Heart right ventricle (tissue), 16 donors: ENCODE measurements at places on chromosomes 13 and 19. TPM values are rescaled to one million over a fixed set of nuclear protein-coding genes. Genes with fewer than 3 reads are reported as not detected.

The KLK11 gene
- not detected for total RNA-seq

GRCh38 chr19:48746738-48747575 is at the start of gene IZUMO1:
Gene IZUMO1 (minus strand): TSS chr19:48746909. CDS start chr19:48745859, 1,050 bp downstream.
- peaks cover 16% of the 10 kb centered on the region for H3K27me3 ChIP-seq
- H3K4me3 ChIP-seq: peak within 1 kb of the TSS; percentile 12
- peak within 1 kb of the TSS; percentile 79 for H3K27ac ChIP-seq
- DNase-seq: peak; percentile 94

The MTUS2 gene
- 155 TPM for total RNA-seq

- peaks cover 50% of the 10 kb centered on the region for H3K27me3 ChIP-seq
- no peak for DNase-seq
- H3K4me3 ChIP-seq: no peak overlapping the region
- H3K36me3 ChIP-seq: no peaks in the 10 kb centered on the region
- peaks cover 15% of the 10 kb centered on the region for H3K4me1 ChIP-seq
These were observed 4.3 kb downstream of the DMKN start for GRCh38 chr19:35509018-35509652.

- H3K4me3 ChIP-seq: no peak overlapping the region
- no peak for DNase-seq
- no peaks in the 10 kb centered on the region for H3K27me3 ChIP-seq
- H3K36me3 ChIP-seq: no peaks in the 10 kb centered on the region
These were observed 266.4 kb downstream of the NALCN start for GRCh38 chr13:101149735-101150384.

DNA sequence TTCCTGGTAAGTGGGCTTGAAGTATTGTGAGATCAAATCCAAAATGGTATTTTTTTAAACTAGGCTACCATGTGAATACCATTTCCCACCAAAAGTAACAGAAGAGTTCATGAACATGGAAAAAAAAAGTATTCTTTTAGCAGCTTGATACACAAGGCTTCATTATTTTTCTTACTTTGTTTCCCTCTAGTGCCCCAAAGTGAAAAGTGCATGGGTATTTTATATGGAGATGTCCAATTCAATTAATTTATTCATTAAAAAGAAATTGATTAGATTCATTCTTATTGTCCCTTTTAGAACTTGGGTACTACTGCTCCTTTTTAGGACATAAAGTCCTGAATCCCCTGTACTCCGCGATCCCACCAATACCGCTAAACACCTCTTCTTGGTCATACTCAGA is 28.6 kb upstream of the SCEL start:
- DNase-seq: no peak
- H3K4me1 ChIP-seq: no peaks in the 10 kb centered on the region
- no peak overlapping the region for H3K4me3 ChIP-seq
- no peak overlapping the region for H3K27ac ChIP-seq

- no peak overlapping the region for H3K27ac ChIP-seq
- H3K27me3 ChIP-seq: peaks cover 7% of the 10 kb centered on the region
- no peaks in the 10 kb centered on the region for H3K4me1 ChIP-seq
These were observed 43.9 kb upstream of the C1QTNF9B start for GRCh38 chr13:23941211-23941610.

DNA sequence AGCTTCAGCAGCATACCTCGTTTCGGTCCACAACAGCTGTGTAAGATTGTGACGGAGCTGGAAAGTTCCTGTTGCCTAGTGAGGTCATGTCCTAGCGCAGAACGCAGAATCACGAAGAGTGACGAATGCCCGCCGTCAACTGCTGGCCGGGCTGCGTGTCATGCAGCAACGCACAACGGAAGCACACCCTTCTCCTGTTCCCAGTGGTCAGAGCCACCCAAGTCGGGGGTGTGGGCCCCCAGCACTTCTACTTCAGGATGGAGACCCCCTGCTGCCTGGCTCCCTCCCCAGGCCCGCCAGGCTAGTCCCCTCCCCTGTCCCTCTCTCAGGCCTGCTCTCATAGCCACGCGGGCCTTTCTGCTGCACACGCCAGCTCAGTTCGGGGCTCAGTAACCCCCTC is 25.9 kb downstream of the C2CD4C start:
- no peak for DNase-seq
- H3K4me3 ChIP-seq: no peak overlapping the region
- no peaks in the 10 kb centered on the region for H3K36me3 ChIP-seq
- H3K27ac ChIP-seq: no peak overlapping the region

- DNase-seq: no peak
- no peak overlapping the region for H3K27ac ChIP-seq
- no peak overlapping the region for H3K4me3 ChIP-seq
- no peaks in the 10 kb centered on the region for H3K27me3 ChIP-seq
- H3K4me1 ChIP-seq: no peaks in the 10 kb centered on the region
These were observed 299.1 kb upstream of the TSHZ3 start for GRCh38 chr19:31648347-31648746.

The SGCG gene
- 102 TPM for total RNA-seq

GRCh38 chr19:57078802-57079201 is 41.0 kb upstream of the USP29 start:
- no peaks in the 10 kb centered on the region for H3K36me3 ChIP-seq
- no peak overlapping the region for H3K4me3 ChIP-seq
- H3K27ac ChIP-seq: no peak overlapping the region
- H3K27me3 ChIP-seq: no peaks in the 10 kb centered on the region
- DNase-seq: no peak

DNA sequence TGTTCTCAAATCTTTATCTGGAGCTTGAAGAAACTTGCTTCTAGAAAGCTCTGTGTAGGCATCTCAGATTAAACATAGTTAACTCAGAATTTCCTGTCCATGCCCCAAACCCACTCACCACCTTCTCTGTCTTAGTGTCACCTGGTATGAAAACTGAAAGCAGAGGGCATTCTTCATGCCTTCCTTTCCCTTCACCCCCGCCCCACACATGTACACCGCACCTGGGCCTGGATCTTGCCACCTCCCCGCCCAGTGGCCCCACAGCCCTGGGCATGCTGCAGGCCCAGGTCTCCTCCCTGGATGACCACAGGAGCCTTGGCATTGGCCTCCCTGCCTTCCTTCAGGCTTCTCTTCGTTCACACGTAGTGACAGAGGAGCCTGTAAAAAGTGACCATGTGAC is 15.8 kb downstream of the CFAP97D2 start:
- no peaks in the 10 kb centered on the region for H3K4me1 ChIP-seq
- H3K27ac ChIP-seq: no peak overlapping the region
- H3K36me3 ChIP-seq: no peaks in the 10 kb centered on the region
- no peak overlapping the region for H3K4me3 ChIP-seq
- H3K27me3 ChIP-seq: peaks cover 10% of the 10 kb centered on the region
- no peak for DNase-seq

- H3K4me3 ChIP-seq: no peak overlapping the region
- H3K27me3 ChIP-seq: no peaks in the 10 kb centered on the region
- no peak for DNase-seq
These were observed 116.9 kb downstream of the KCTD12 start for GRCh38 chr13:76769271-76769791.

- peaks cover 3% of the 10 kb centered on the region for H3K4me1 ChIP-seq
- H3K36me3 ChIP-seq: no peaks in the 10 kb centered on the region
- no peak overlapping the region for H3K4me3 ChIP-seq
- DNase-seq: no peak
- peaks cover 7% of the 10 kb centered on the region for H3K27me3 ChIP-seq
These were observed 1.7 kb downstream of the CNMD start for GRCh38 chr13:52737965-52738364.

GRCh38 chr19:51168564-51169282 is 26.6 kb downstream of the SIGLEC7 start:
- no peak overlapping the region for H3K4me3 ChIP-seq

- no peaks in the 10 kb centered on the region for H3K27me3 ChIP-seq
- no peak overlapping the region for H3K4me3 ChIP-seq
- no peaks in the 10 kb centered on the region for H3K4me1 ChIP-seq
- peaks cover 19% of the 10 kb centered on the region for H3K36me3 ChIP-seq
These were observed 32.3 kb downstream of the UGGT2 start for GRCh38 chr13:96020931-96021330.

DNA sequence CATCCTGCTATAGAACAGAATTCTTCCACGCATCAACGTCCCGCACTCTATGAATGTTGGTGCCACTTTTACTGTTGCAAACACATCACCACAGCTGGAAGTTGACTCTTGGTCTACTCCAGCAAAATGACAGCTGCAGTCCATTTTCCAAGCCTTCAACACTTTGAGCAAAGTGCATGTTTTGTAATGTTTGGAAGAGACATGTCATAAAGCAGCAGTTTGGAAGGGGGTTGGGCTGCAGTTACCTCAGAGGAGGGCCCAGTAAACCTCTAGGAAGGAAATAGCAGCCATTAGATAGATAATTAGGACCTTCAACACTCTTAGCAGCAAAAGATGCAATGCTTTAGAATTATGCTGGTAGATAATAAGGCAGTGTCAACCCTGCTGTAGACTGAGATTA is 323.6 kb downstream of the TDRD3 start:
- no peak overlapping the region for H3K4me3 ChIP-seq
- H3K4me1 ChIP-seq: no peaks in the 10 kb centered on the region
- no peak overlapping the region for H3K27ac ChIP-seq
- DNase-seq: no peak

DNA sequence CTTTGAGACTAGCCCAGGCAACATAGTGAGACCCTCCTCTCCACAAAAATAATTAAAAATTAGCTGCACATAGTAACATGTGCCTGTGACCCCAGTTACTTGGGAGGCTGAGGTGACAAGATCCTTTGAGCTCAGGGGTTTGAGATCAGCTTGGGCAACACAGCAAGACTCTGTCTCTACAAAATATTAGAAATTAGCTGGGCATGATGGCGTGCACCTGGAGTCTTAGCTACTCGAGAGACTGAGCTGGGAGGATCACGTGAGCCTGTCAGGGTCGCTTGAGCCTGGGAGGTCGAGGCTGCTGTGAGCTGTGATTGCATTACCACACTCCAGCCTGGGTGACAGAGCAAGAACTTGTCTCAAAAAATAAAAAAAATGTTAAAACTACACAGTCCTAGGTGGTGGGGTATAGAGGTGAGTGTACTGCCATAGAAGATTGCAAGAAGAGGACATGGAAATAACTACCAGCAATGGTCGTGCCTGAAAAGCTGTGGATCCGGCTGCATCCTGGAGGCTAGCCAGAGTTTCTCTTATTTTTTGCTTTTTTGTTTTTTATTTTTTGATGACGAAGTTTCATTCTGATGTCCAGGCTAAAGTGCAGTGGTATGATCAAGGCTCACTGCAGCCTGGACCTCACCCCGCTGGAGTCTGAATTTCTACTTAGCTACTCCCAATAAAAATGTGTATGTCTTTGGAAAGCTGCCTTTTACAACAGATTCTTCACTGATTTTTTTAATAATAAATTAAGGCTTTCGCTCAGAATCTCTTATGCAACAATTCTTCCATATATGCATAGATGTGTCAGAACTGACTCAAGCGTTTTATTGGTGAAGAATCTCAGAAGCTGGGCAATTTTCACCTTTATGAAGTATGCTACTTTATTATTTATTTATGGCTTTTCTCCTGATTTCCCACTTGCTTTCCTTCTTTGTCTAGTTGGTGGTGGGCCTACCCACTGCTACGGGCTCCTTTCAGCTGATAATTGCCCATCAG is 393.8 kb downstream of the TSHZ3 start:
- H3K27me3 ChIP-seq: peaks cover 7% of the 10 kb centered on the region
- H3K36me3 ChIP-seq: no peaks in the 10 kb centered on the region
- no peak overlapping the region for H3K27ac ChIP-seq
- no peak overlapping the region for H3K4me3 ChIP-seq

DNA sequence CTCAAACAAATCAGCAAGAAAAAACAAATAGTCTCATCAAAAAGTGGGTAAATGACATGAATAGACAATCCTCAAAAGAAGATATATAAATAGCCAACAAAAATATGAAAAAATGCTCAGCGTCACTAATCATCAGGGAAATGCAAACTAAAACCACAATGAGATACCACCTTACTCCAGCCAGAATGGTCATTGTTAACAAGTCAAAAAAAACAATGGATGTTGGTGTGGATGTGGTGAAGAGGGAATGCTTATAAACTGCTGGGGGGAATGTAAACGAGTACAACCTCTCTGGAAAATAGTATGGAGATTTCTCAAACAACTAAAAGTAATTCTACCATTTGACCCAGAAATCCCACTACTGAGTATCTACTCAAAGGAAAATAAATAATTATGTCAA is 239.2 kb upstream of the RFC3 start:
- no peaks in the 10 kb centered on the region for H3K27me3 ChIP-seq
- no peak for DNase-seq
- H3K4me3 ChIP-seq: no peak overlapping the region
- peaks cover 10% of the 10 kb centered on the region for H3K4me1 ChIP-seq

GRCh38 chr19:13401388-13401787 is 104.9 kb downstream of the CACNA1A start:
- DNase-seq: no peak
- H3K27ac ChIP-seq: no peak overlapping the region
- no peak overlapping the region for H3K4me3 ChIP-seq
- no peaks in the 10 kb centered on the region for H3K36me3 ChIP-seq
- H3K27me3 ChIP-seq: peaks cover 5% of the 10 kb centered on the region
- peaks cover 8% of the 10 kb centered on the region for H3K4me1 ChIP-seq

GRCh38 chr19:28556371-28556770 is 656.6 kb downstream of the UQCRFS1 start:
- DNase-seq: no peak
- H3K4me3 ChIP-seq: no peak overlapping the region
- H3K36me3 ChIP-seq: no peaks in the 10 kb centered on the region
- H3K27me3 ChIP-seq: no peaks in the 10 kb centered on the region
- H3K4me1 ChIP-seq: no peaks in the 10 kb centered on the region

The CGB8 gene
- total RNA-seq: not detected
